ENCODE measurements at places on chromosomes 11 and 22.

DNA sequence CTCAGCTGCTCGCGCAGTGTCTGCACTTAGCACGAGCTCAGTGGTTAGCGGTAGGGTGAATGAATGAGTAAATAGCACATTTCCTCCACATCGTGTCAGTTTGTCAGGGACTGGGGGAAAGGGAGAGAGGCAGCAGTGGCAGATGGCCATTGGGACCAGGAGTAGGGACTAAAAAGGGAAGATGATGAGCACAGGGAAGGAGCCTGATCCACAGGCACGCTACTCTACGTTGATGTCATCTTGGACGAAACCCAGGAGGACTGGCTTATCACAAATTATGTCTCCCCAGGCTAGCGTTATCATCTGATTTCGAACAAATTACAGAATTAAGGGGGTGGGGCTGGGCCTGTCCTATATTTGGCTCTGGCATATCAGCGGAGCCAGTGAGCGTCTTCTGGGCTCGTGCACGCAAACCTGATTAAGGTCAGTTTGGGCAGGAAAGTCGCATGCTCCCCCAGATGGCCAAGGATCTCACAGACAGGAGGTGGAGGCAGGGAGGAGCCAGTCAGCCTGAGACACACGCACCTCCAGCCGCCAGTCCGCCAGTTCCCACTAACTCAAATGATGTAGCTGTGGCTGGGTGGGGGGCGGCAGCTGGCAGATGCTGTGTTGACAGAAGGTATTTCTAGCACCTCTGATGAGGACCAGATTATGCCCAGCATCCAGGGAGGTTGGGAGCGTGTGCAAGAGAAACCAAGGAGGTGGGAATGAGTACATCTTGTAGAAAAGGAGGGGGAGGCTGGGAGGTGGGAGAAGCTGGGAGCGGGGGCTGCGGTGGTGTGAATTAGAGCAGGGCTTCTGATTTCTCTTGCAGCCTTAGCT, 97.4 kb upstream of the PRDM11 start:
- DNase-seq: no peak

DNA sequence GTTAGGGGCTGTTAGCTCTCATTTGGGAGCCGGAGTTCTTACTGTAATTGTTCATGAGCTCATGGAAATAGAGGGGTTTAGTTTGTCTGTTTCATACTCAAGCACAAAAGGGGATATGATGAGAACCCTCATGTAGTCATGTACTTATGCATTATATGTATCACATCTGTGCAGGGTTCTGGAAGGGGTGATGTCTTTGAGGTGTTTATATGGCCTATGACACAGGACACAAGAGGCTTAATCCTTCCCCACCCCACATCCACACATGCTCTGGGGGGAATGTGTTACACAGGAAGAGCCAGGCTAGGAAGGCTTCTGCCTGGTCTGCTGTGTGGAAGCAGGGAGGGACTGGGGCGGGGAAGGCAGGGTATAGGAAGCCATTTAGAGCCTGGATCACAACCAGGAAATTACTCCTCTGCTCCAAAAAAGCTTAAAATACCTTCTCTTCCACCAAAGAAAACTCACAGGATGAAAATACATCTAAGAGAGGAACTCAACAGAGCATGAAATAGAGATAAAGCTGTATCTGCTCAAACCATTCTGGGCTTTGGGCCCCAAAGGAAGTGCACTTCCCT, 316.1 kb downstream of the TMEM135 start:
- DNase-seq: no peak

- DNase-seq: no peak
These were observed 2.5 kb downstream of the TP53AIP1 start for GRCh38 chr11:128940156-128940555.

DNA sequence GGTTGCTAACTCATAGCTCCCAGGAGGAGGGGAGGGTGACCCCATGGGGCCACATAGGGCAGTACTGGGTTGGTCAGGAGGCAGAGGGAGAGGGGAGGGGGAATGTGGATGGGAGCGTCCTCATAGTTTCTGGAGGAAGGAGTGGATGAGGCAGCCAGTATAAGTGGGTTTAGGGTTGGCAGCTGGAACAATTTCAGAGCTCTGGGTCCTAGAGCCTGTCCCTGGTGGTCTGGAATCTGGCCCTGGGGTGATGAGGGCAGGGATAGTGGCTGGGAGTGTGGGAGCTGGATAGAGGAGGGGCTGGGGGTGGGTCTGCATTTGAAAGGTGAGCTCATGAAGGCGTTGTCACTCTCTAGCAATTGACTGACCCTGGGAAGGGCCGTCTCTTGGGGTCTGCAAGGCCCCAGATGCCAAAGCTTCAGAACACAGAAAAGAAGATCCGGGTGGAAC, 5.3 kb upstream of the MRGPRG start:
- DNase-seq: no peak

- DNase-seq: no peak
These were observed 2.9 kb downstream of the DIXDC1 start for GRCh38 chr11:111939836-111940604.

- DNase-seq: no peak
These were observed 3.3 kb upstream of the CRYBB3 start for GRCh38 chr22:25196326-25196725.

GRCh38 chr11:106133529-106133928, 56.1 kb downstream of the AASDHPPT start:
- DNase-seq: no peak

- peak; percentile 36 for DNase-seq
These were observed 7.6 kb downstream of the SLC29A2 start for GRCh38 chr11:66363805-66364535.

- no peak for DNase-seq
These were observed 421.0 kb upstream of the API5 start for GRCh38 chr11:42890773-42891172.

DNA sequence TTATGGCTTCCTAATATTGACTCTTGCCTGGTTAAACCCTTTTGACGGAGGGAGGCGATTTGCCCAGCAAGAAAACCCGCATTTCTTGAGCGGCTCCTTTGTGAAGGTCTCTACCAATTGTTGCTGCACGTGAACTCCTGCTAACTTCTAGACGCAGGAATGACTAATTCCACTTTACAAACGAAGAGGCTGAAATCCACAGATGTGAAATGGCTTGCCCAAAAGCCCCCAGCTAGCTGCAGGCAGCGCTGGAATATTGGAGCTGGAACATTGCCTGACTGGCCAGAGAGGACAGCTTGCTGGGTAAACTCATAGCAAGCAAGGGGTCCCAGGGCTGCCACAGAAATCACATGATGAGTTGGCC, 542 bp downstream of the GCAT start:
- DNase-seq: no peak

GRCh38 chr11:17683377-17684161, 35.8 kb upstream of the MYOD1 start:
- DNase-seq: no peak

GRCh38 chr22:46688949-46689348, 49.1 kb downstream of the CERK start:
- DNase-seq: no peak

DNA sequence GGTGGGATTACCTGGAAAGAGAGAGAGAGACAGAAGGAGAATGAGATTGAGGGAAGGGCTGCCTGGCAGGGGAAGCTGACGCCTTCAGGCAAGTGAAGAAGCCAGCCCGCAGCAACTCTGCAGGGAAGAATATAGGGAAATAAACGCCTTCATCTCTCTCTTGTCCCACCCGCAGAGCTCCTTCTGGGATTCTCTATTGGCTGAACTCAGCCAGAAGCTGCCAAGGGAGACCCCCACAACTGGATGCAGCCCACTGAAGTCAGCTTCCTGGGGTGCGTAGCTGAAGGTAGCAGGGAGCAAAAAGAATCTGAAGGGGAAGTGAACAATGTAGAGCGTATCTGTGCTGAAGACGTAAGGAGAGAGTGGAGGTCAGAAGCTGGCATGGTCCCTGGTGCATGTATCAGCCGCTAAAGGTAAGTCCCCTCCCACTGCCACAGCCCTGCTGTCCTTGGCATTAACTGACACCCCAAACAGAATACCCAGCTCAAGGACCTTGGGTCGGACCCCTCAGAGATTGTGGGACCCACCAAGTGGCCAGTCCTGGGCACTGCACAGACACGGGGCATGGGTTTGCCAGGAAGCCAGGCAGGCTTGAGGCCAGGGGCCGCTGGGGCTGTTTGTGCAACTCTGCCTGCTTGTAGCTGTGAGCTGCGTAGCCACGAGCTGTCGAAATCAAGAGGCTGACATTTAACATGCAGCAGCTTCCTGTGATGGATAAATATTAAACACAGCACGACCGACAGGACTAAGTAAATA, 469.9 kb downstream of the MN1 start:
- DNase-seq: no peak

- peak; percentile 70 for DNase-seq
These were observed at the start of gene TP53I11 for GRCh38 chr11:44950625-44951476. Gene TP53I11 (minus strand): TSS chr11:44950883. CDS start chr11:44938335, 12,548 bp downstream.

- no peak for DNase-seq
These were observed 60.7 kb upstream of the MPEG1 start for GRCh38 chr11:59273373-59273841.

DNA sequence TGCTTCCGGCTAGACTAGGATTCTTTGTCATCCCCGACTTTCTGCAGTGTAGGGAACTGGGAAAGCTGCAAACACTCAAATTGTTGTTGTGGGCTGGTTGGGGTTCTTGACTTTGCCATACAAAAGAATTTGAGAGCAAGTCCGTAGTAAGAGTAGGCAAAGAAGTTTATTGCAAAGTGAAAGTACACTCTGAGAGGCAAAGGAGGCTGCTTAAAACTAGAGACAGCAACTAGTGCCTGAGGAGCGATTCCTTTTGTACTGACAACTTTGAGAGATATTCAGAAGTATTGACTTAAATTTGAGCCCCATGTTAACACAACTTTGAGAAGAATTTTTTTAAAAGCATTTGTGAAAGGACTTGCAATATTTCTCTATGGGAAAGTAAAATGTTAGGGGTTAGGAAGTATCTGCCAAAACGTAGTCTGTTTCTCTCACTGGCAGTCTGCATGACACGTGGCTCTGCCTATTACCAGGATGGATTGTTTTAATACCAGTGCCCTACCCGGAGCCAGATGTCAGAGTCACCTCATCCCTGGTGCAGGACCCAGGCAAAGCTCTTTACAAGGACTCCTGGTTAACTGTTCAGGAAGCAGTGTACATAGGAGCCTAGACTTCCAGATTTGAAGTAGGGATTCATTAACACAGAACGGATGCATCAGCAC, 85.0 kb upstream of the CLPB start:
- DNase-seq: peak; percentile 3

DNA sequence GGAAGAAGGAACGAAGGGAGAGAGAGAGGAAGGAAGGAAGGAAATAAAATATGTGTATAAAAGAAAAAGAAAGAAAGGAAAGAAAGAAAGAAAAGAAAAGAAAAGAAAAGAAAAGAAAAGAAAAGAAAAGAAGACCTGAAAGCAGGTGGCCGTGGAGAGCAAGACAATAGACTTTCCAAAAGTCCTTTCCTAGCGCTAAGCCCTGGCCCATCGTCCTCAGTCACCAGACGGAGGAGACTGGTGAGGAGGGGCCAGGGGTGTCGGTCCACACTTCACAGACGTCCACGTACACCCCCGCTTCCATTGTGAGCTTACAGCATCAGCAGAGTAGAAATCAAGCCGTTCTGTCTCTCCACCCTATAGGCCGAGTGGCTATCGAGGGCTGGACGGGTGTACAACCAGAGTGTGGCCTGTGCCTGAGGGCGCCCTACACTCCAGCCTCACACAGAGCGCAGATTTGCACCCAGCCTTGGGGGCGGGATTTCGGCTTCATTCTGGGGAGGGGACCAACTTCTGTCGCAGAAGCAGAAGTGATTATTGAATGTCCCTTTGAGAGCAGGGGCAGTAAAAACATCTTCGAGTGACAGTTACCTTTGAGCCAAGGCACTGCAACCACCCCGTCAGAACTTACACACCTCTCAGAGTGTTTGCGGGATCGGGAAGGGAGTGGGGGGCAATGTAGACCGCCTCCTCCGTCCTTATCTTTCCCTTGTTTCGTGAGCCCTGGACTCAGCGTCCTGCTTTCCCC, 2.0 kb upstream of the BSX start:
- no peak for DNase-seq

DNA sequence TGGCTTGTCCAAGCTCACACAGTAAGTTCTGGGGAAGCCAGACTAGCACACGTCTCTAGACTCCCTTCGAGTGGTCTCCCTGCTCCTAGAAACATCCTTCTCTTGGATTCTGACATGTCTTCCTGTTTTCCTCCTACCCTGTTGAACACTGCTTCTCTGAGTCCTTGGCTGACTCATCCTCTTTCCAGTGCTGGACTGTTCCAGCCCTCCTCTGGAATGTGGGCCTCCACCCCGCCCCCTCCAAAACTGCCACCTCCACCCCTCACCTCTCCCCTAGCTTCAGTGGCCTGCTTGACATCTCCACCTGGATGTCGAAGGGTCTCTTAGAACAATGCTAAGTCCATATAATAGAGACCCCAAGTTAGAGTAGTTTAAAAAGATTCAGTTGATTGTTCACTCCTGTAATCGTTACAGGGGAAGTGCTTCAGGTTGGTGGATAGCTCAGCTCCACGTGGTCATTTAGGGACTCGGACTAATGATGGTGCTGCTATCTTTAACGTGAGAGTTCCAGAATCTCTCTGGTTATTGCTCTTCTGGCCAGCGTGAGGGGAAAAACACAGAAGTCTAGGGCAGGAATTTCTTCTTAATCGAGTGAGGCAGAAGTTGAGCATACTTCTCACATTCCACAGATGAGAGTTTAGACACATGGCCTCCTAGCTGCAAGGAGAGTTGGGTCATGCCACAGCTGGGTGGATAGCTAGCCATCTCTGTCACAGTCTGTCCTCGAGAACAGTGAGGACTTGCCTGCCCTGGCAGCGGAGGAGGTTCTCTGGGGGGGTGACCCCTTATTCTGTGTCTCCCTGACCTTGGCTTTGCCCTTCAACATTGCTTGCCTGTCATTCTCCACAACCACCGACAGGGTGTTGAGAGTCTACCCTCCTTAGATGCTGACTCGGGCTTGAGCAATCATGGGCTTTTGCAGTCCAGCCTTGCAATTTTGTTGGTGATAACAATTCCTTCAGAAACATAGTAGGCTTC, 4.7 kb upstream of the C11orf96 start:
- DNase-seq: no peak

DNA sequence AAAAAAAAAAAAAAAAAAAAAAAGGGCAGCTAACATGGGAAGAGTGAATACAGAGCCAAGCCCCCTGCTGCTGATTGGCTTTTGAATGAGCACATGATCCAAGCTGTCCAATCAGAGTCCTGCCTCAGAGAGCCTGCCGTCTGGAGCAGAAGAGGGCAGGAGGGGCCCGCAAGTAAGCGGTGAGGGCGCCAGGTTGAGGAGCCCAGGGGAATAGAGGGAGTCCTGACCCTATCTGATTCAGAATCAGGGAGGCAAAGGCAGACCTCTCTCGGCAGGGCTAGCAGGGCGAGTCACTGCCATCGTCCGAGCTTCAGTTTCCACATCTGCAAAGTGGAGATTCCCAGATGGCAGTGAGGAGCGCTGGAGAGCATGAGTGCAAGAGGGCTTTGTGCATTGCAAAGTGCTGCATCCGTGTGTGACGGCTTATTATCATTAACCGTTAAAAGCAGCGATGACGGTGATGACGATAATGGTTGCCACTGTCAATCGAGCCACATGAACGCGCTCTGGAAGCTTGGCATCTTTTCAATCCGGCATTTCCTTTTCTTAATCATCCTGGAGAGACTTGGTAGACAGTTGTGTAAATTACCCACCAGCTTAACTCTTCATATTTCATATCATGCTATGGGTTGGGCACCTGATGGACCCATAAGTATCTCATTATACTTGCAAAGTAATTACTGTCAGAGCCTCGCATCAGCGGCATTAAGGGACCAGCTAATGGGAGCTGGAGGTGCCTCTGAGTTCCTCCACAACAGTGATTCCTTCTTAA, 68.6 kb upstream of the ATXN10 start:
- no peak for DNase-seq

All from CD8-positive, alpha-beta memory T cell (primary cell).